ENCODE measurements at places on chromosomes 1 and 21.
A peak's percentile ranks its signal among the peaks of the same experiment; 100 is the strongest.

DNA sequence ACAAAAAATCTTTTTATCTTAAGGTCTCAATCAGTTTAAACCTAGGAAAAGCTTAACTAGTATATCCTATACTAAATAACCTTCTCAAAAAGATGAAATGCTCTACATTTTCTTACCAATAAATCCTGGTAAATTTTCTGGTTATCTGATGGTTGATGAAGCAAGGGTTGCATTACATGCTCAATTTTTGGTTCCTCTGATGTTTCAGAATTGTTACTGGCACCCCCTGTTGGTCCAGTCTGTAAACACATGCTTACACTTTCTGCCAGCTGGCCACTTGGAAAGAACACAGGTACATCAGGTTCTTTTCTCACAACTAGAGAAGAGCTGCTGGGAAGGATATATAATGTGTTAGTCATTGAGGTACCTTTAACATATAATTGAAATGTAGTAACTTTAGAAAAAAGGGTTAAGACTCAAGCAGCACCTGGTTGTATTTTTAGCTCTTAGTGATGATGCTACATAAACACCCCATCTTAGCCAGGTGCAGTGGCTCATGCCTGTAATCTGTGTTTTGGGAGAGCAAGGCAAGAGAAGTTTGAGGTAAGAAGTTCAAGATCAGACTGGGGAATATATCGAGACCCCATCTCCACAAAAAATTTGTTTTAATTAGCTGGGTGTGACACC is 30.9 kb upstream of the TAL1 start:
- DNase-seq, result peak; percentile 31

DNA sequence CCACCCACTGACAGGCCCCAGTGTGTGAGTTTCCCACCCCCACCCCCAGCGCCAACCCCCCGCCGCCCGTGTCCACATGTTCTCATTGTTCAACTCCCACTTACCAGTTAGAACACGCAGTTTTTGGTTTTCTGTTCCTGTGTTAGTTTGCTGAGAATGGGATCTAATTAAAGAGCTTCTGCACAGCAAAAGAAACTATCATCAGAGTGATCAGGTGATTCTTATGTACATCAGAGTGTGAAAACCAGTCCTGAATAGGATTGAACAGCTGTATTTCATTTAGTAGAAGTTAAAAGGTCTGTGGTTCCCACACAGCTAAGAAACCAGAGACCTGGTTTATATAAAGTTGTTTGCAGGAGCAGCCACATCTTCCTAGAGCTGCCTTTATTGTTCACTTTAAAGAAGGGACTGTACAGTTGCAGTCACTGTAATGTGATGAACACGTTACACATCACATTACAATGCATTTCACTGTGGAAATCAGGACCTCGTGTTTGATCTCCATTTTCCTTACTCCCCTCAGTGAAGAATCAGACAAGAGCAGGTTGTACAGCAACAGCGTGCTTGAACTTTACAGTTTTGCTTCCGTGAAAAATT is 1.2 kb downstream of the GBP6 start:
- DNase-seq, result no peak

- no peak for DNase-seq
Observed at GRCh38 chr1:215043401-215043800, 39.1 kb upstream of the KCNK2 start.

GRCh38 chr1:201370500-201370899 is 7.0 kb downstream of the TNNT2 start:
- no peak for DNase-seq

DNA sequence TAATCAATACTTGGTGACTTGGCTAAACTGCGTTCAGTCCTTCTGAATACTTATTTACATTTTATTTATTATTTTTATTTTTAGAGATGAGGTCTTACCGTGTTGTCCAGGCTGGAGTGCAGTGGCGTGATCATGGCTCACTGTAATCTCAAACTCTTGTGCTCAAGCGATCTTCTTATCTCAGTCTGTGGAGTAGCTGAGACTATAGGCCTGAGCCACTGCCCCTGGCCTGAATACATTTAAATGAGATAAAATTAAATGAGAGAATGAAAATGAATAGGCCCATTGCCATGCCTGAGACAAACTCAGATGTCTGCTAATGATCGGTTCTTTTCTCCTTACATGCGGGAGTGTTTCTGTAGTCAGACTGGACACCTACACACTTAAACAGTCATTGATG is 86.0 kb downstream of the GALNT2 start:
- no peak for DNase-seq

DNA sequence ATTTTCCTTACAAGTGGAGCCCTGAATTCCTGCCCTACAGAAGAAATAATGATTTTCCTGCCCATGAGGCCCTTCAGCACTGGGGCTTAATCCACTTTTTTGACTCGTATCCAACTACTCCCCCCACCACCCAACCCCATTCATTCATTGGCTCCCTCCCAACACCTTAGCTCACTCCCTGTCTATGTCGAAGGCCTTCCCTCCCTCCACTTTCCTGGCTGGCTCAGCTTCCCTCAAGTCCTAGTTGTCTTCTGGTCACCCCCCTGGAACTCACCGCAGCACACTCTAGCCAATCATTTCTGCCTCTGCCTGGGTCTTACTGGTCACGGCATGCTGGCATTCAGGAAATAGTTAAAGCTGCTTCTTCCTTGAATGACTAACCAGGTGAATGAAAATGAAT is 118.9 kb downstream of the PGBD5 start:
- no peak for DNase-seq

- peak; percentile 54 for DNase-seq
Observed at GRCh38 chr21:36330904-36331303, 10.9 kb downstream of the MORC3 start.

DNA sequence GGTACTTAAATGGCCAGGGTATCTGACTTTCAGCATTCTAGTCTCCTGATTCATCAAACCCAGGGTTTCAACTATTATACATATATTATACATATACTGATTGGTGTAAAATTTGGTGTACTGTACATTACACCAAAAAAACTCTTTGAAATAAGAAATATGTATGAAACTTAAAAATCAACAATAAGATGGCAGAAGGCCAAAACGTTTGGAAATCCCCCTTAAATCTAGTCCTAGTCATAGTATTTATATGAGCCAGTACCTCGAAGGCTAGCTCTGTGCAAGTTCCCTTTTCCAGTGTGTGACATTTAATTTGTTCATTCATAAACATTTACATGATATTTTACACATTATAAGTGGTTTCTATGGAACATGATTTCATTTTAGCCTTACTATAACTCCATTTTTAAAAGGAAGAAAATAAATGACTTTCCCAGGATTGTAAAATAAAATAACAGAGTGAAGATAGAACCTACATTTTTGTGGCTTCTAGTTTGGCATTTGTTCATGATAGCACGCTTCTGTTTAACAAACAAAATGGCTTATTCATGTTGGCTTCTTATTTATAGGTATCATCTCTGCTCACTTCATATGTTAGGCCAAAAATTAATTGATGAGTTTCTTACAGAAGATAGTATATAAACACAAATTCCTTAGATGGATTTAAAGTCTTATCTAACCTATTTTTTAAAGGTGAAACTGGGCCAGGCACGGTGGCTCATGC is 18.8 kb upstream of the ZNF281 start:
- DNase-seq, result no peak

DNA sequence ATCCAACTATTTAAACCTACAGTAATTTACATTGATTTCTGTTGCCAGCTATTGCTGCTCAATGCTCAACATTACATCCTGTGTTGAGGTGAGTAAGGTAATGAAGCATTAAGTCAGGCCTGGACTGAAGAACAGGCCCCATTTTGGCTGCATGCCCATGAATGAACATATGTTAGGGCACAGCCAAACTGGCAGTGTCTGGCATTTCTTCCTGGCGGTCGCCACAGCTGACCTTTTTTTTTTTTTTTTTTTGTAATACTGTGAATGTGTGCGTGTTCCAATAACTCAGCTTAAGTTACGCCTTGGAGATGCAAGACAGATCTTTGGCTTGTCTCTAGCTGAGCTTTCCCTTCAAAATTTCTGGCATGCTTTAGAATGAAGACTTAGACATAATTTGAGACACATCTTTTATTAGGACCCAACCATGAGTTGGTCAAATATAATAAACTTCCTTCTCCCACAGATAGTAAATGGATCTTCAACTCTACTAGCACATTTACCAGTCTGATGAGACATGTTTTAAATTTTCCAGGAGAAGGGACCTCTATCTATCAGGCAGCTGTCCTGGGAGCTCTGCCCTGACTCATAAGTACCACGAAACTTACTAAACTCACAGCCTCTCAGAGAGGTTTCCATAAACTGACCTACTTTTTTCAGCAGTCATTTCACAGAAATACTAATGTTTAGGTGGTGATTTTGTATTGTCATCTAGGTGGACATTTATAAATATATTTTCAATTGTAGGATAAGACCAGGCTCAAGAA is 341.1 kb upstream of the RUNX1 start:
- DNase-seq, result no peak
